T-cell (primary cell): ENCODE measurements at places on chromosomes 5 and 9. TPM values are rescaled to one million over a fixed set of nuclear protein-coding genes. Genes with fewer than 3 reads are reported as not detected.

DNA sequence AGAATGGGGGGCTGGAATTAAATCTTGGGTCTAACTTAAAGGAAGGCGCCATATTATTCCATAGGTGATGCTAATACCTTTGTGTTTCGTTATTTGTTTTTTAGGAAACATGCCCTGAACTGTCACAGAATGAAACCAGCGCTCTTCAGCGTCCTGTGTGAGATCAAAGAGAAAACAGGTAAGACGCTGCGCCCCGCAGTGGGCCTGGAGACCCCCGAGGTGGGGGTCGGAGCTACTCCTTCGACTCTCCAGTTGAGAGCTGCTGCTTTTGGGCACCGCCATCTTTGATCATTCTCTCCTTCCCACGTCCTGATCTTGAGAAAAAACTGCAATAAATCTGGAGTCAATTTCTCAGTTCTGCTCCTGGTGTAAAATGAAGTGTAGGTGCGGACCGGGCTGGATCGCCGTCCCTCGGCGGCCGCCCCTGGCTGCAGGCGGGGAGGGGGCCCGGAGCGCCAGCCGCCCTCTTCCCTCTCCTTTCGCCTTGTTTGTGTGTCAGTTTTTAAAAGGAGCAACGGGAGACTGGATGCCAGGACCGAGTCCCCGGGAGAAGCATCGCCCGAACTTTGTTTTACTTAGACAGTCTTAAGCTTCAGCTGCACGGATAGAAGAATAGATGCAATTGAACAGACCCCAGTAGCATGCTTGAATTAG lies 1.4 kb downstream of the PBX3 start:
- peak; percentile 11 for DNase-seq

The YTHDC2 gene
- 31.5 TPM for total RNA-seq

GRCh38 chr9:19965336-19965735 lies 176.5 kb upstream of the SLC24A2 start:
- no peak for DNase-seq

GRCh38 chr5:88889189-88890069 lies 6.4 kb upstream of the MEF2C start:
- DNase-seq, result no peak

DNA sequence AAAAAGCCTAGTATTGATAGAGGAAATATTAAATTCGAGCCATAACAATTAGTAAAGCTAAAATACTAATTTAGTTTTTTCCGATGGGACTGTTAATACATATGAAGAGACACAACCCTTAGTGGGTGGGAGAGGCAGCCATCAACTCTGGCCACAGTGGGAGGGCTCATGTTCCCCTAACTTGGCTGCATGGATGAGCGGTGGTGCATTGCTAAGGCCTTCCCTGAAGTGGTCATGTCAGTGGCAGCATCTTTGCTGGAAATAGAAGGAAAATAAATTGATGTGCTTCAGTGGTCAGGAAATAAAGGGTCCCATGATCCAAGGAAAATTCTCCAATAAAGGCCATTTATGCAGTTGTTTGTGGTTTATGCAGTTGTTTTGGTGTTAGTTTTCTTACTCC lies 33.9 kb upstream of the F2RL2 start:
- no peak for DNase-seq

DNA sequence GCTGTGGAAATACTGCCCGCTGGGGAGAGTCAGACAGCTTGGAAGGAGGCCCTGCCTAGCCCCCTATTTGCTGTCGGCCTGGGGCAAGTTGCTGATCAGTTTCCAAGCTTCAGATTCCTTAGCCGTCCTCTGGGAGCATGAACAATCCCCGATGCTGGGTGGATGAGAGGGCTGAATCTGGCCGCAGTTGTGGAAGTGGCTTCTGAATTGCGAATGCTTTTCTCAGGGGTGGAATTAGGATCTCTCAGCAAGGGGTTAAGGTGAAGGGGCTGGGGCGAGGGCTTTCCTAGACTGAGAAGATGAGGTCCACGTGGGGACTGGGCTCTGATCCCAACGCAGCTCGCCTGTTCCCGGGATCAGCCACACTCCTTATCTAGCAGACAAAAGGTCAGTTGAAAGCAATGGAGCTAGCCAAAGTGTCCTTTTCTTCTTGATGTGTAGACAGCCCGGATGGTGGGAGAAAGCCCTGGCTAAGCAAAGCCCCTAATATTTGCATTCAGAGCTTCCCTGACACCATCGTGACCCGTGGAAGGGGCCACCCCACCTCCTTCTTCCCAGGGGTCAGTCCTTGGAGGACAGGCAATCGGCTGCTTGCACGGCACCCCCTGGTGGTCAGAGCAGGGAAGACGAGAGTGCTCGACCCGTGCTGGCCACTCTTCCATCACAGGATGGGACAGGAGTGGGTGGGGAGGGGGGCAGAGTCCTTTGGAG lies 54.9 kb downstream of the COL15A1 start:
- peak; percentile 37 for DNase-seq

DNA sequence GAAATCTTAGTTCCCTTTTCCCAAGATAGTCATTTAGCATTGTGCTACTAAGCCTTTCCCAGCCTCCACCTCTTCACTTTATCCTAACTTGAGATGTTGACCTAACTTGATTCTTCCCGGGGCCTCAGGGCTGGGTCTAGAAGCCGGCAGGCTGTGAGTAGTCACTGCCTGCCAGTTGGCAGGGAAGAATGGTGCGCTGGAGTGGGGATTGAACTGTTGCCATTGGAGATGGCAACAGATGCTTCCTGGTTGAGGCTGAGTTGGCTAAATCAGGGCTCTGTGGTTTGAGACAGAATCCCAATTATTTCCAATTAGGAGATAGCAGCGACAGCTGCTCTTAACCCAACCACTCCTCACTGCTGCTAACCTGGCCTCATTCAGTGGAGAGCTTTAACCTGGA lies 343.1 kb downstream of the BRINP1 start:
- DNase-seq, result no peak

The RMND5B gene
- 23.9 TPM for total RNA-seq

The TLE1 gene
- 3.5 TPM for total RNA-seq

The IFNA16 gene
- not detected for total RNA-seq

DNA sequence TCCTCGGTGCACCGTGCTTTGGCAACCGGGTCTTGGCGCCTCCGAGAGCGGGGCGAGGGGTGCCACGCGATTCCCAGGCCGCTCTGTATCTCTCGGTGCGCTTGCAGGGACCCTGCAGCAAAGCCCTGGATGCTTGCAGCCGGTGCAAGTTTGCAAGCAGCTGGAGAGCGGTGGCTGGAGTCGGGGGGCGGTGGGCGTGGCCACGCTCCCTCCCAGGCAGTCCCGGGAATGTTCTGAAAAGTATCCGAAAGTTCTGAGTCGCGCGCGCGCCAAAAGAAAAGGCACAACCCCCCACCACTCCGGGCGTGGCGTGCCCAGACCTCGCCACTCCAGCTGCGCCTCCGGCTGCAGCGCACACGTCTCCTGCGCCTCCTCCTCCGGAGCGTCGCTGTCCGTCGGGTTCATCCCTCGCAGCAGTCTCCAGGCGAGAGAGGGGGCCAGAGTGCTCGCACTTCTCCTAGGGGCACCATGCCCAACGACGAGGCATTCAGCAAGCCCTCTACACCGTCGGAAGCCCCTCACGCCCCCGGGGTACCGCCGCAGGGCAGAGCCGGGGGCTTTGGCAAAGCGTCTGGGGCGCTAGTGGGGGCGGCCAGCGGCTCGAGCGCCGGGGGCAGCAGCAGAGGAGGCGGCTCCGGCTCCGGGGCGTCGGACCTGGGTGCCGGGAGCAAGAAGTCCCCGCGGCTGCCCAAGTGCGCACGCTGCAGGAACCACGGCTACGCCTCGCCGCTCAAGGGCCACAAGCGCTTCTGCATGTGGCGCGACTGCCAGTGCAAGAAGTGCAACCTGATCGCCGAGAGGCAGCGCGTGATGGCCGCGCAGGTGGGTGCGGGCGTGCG lies at the start of gene DMRT1:
Gene DMRT1 (plus strand): TSS at position 327 of the 839 bp plus-strand sequence. CDS start 142 bp downstream, at position 469.
- no peak for DNase-seq

The ADAMTS19 gene
- 0.13 TPM for total RNA-seq

DNA sequence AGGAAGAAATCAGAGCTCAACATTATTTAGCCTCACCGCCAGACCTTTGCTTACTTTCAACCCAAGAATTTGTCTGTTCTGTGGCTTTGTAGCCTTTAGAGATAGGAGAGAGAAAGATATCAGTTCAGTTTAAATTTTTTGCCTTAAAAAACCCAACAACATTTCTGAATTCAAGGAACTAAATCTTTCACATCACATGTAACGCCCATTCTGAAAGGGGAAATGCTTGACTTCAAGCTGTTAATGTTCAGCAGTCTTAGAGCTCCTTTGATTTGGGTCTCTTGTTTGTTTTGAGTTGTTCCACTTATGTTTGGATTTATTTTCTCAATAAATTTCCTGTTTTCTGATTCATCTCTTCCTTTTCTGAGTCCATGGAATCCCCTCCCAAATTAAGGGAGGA lies 294.5 kb downstream of the ARHGAP26 start:
- DNase-seq, result no peak

GRCh38 chr5:132595624-132596023 lies 38.8 kb downstream of the RAD50 start:
- DNase-seq, result no peak

The PARP8 gene
- total RNA-seq, result 252 TPM

The OBP2B gene
- not detected for total RNA-seq

DNA sequence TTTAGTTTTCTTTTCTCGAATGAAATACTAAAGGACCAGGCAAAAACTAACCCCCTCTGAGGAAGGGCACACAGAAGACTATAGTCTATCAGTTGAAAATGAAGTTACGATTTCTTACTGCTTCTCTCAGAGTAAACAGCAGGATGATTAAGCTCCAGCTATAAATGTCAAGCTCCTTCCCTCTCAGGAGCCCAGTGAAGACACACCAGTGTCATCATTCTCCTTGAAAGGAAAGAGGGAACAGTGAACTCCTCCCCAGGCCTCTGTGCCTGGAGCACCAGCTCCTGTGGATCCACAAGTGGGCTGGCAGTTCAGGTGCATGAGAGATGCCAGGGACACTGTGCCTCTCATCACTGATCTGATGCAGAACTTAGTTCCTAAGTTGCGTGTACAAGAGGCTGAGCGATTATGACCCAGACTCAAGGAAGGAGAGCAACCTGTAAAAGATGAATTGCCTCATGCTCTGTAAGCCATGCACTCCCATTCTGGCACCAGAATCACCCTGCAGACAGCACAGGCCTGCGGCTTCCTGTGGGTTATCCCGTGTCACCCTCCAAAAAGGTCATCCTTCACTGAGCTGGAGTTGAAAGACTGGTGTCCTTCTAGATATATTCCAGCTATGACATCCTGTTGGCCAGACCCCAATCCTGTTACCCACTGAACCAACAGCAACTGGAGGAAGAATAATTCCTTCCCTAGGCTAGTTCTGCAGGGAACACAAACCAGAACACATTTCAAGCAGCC lies 394.0 kb downstream of the SEMA5A start:
- DNase-seq, result no peak

The ARHGEF39 gene
- 0.33 TPM for total RNA-seq

- DNase-seq, result no peak
Observed at GRCh38 chr5:34657274-34657921, 1.3 kb downstream of the RAI14 start.

The DOCK2 gene
- total RNA-seq, result 187 TPM

DNA sequence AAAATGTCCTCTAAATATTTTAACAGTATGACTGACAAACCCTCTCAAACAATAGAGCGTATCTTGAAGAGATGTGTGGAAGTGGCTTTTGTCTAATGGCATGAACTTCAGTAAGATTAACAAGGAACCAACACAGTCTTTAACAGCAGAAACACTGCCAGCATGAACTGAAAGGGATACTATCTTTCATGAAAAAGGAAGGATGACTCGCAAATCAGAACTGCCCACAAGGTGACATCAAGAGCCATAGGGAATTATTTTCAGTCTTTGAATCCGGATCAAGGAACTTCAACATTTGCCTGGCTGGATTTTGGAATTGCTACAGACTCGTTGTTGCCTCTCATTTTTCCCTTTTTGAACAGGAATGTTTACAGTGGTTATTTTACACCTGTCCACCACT lies 5.1 kb upstream of the HEXB start:
- no peak for DNase-seq

DNA sequence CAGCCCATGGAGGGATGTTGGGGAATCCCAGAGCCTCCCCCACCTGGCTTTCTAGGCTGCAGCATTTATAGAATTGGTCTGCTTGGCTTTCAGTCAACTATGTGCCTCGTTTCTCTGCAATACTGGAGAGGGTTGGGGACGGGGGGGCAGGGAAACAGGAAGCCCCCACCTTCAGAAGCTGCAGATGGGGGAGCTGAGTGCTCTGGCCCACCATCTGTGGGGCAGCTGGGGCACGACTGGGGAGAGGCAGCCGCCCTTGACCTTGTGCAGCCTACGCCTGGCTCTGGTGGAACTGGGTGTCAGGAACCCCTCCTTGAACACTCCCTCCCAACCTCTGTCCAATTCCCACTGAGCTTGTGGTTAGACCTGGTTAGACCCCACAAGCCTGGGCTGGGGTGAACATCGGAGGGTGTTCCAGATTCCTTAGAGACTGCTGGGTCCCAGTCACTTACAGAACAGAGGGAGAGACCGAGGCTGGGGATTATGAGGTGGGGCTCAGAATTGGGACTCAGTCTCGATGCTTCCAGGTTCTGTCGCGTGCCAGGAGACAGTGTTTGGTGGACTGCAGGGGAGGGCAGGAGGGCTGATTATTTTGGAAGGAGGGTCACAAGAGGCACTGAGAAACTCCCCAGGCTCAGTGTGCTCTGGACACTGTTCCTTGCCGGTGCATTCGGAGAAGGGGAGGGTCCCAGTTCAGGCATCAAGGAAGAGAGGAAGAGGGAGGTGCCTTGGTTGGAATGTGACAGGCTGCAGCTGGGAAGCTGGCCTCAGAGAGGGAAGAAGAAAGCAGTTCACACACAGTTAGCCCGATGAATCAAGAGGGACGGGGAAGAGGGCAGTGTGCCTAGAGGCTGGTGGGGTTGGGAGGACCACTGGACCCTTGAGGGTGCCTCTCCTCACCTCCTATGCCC lies 25.6 kb downstream of the COL27A1 start:
- no peak for DNase-seq

The FYB1 gene
- total RNA-seq, result 428 TPM

DNA sequence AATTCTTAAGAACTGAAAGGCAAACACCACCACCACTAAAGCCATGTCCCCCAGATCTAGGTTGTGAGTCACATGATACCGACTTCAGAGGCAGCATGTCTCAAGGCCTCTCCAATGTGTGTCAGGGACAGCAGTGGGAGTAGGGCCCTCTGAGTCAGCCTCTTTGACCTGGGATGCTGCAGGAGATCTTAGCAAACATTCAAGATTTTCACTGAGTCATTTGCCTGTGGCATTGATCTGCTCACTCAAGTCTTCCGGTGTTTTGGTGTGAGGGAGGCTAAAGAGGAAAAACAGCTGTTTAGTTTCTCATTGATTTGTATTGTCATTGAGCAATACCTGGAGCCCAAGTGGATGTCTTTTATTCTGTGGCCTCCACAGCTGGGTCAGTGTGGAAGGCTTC lies 36.1 kb downstream of the TMC1 start:
- DNase-seq, result no peak

GRCh38 chr5:180604271-180604670 lies 13.0 kb upstream of the SCGB3A1 start:
- no peak for DNase-seq

DNA sequence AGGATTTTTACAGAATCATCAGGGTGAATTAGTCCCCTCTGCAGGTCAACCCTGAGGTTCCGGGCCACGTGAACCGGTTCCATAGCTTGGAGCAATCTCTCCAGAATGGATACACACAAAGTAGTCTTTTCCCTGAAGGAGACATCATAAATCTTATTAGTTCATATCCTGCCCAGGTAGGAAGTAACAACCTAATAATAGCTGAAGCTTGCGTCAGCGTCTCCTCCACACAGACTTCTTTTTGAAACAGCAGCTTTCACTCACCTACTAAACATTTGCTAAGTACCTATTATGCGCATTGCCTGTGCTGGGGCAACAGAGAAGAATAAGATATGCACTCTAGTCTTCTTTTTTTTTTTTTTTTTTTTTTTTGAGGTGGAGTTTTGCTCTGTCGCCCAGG lies 9.4 kb downstream of the PSMD5 start:
- DNase-seq, result no peak

- DNase-seq, result no peak
Observed at GRCh38 chr5:143328589-143329220, 74.8 kb downstream of the NR3C1 start.
